ENCODE measurements at places on chromosomes 7 and 10.

DNA sequence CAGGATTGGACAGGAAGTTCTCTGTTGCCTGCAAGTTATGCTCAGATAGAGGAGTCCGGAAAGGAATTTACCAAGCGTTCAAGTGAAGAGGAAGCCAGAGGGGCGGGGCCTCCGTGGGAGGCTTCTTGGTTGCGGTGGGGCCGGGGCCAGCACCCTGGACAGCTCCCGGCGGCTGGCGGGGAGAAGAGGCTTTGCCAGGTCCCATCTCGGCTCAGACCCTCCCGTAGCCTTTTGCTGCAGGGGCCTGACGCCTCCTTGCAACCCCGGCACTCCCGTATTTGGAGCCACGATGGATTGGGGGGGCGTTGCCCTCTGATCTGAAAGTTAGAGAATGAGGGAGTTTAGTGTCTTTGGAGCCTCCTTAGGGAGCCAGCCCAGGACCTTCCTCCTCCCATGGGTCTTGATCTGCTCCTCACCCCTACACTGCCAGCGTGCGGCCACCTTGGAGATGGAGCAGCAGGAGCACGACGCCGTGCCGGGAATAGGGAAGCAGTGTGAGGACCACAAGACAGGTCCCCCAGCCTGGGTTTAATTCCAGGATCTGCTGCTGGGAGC, 3.1 kb upstream of the SLC18A3 start:
- peak; percentile 66 for DNase-seq

GRCh38 chr10:12719365-12719764, 282.1 kb downstream of the CCDC3 start:
- DNase-seq: no peak

- no peak for DNase-seq
These were observed 954 bp downstream of the FSCN3 start for GRCh38 chr7:127594490-127594889.

GRCh38 chr7:94324380-94325121, 70.1 kb upstream of the COL1A2 start:
- no peak for DNase-seq

- DNase-seq: peak; percentile 5
These were observed 68.9 kb downstream of the MYOF start for GRCh38 chr10:93413252-93413689.

GRCh38 chr10:120538091-120538490, 81.1 kb downstream of the PLPP4 start:
- no peak for DNase-seq
